Stimulated activated CD4-positive, alpha-beta T cell treated with anti-CD3 and anti-CD28 coated beads, Interleukin-1b, Interleukin-23, amount 100 ng/mL, for 1 hour (primary cell): ENCODE measurements at places on chromosomes 6 and 20.

- no peak for DNase-seq
These were observed 16.8 kb downstream of the LAMA4 start for GRCh38 chr6:112237595-112237994.

GRCh38 chr20:31979713-31980426 is 11.9 kb downstream of the XKR7 start:
- DNase-seq: no peak

- no peak for DNase-seq
These were observed 21.7 kb downstream of the B4GALT5 start for GRCh38 chr20:49691818-49692568.

GRCh38 chr6:31075528-31075927 is 36.8 kb downstream of the C6orf15 start:
- DNase-seq: no peak

DNA sequence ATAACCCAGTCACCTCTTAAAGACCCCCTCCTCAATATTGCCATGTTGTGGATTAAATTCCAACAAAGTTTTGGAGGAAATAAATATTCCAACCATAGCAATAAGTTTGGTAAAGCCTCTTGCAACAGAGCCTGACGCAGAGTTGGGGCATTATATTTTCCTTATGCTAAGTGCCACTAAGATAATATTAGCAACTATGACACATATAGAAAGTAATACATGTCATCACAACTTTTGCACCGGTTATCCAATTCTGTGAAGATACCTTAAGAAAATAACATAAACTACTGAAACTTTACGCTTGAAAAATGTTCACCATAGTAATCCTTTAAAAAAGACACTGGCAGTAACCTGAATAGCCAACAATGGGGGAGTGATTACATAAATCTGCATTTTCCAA is 52.2 kb upstream of the TRERF1 start:
- DNase-seq: no peak

- DNase-seq: no peak
These were observed 752.6 kb upstream of the MARCKS start for GRCh38 chr6:113104541-113104940.

- no peak for DNase-seq
These were observed 14.9 kb upstream of the TTPAL start for GRCh38 chr20:44460795-44461141.

DNA sequence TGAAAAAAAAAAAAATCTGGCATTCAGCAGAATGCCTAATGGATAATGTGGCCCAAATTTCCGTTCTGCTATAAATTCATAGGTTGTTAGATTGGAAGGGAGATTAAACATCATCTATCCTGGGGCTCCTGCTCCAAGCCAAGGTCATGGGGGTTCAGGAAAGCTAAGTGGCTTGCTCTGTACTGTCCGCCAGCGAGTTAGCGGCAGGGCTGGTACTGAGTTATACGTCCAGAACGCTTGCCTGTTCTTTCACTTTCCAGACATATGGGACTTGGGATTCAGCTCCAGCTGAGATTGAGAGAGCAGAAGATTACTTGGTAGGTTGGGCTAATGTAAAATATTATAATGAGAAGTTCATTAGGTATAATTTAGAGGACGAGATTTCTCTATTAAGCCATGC is 858 bp downstream of the RWDD1 start:
- DNase-seq: no peak

GRCh38 chr20:40571639-40572038 is 117.4 kb downstream of the MAFB start:
- DNase-seq: no peak

DNA sequence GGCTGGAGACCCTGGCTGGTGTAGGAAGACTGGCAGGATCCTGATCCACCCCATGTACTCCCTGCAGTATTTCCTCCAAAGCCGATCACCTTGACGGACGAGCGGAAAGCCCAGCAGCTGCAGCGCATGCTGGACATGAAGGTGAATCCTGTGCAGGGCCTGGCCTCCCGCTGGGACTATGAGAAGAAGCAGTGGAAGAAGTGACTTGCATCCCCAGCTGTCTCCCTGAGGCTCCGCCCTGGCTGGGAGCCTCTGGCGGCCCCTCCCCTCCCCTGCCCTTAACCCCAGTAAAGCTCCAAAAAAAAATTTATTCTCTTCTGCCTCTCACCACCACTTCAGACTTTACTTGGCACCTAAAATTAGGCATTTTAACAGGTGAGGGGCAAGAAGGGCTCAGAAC is 7.0 kb downstream of the COX4I2 start:
- DNase-seq: no peak
